NCI-H510A treated with DMSO at 0.1 percent for 48 hours (cell line): ENCODE measurements at places on chromosomes 16 and 17.

GRCh38 chr16:56197192-56197992, 6.1 kb downstream of the GNAO1 start:
- no peak for DNase-seq

DNA sequence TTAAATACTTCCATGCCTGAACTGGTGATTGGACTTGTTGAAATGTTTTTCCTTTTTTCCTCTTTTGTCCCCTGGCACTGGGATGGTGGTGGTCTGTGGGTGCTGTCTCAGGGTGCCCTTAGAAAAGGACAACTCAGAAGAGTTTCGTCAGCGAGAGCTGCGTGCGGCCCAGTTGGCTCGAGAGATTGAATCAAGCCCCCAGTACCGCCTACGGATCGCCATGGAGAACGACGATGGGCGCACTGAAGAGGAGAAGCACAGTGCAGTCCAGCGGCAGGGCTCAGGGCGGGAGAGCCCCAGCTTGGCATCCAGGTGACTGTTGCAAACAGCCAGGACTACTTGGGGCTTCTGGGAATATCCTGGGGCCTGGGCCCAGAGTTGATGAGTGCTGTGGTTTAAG, 6.9 kb downstream of the ATXN2L start:
- no peak for DNase-seq

DNA sequence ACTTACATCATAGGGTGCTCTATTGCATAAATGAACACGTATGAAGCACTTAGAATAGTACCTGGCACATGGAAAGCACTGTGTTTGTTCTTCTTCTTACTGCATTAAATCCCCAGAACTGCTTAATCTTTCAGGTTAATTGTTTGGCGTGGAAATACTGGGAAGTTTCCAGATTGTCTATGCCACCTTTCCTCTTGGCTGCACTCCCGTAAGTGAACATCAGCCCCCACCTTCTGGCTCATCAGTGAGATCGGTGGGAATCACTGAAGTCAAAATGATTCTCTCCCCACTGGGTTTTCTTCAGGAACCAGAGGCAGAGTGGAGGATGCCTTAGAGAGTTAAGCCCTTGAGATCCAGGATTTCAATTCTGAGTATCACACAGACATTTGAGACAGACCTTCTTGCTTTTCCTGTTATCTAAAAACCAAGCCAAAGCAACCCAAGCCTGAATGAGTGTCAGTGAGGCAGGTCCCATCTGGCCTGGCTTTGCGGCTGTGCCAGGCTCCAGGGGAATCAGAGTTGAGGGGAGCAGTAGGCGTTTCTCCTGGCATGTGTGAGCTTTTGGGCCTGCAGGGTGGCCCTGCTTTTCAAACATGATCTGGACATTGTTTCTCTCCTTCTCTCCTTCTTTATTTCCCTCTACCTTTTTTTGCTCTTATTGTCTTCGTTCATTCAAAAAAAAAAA, 59.1 kb downstream of the OTOA start:
- no peak for DNase-seq

DNA sequence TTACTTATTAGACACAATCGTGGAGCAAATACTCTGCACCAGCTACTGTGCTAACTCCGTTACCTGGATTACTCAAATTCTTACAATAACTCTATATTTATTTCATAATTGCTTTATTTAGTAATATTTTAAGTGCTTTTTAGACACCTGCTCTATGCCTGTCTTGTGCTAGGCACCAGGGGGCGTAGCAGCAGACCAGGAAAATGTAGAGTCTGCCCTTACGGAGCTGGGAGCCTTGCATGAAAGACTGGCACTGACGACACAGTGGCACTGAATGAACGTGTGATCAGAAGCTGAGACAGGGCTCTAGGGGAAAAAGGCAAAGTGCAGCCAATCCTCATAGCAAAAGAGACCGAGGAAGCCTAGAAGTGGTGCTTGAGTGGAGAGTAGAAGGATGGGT, 486.5 kb downstream of the CDH13 start:
- peak; percentile 31 for DNase-seq

- no peak for DNase-seq
Measured at GRCh38 chr16:63785170-63785569, 1336.7 kb downstream of the CDH11 start.

GRCh38 chr17:79039886-79040285, 15.9 kb downstream of the C1QTNF1 start:
- no peak for DNase-seq

- no peak for DNase-seq
Measured at GRCh38 chr16:17497648-17498047, 26.9 kb upstream of the XYLT1 start.
